Jurkat, Clone E6-1 (cell line): ENCODE measurements at places on chromosomes 3 and 15.

GRCh38 chr3:37310666-37311050 is 136.3 kb upstream of the LRRFIP2 start:
- DNase-seq = peak; percentile 46

GRCh38 chr3:195147649-195148080 is 123.3 kb downstream of the XXYLT1 start:
- no peak for DNase-seq

- no peak for DNase-seq
Observed at GRCh38 chr3:183159333-183159732, 3.2 kb downstream of the LAMP3 start.

DNA sequence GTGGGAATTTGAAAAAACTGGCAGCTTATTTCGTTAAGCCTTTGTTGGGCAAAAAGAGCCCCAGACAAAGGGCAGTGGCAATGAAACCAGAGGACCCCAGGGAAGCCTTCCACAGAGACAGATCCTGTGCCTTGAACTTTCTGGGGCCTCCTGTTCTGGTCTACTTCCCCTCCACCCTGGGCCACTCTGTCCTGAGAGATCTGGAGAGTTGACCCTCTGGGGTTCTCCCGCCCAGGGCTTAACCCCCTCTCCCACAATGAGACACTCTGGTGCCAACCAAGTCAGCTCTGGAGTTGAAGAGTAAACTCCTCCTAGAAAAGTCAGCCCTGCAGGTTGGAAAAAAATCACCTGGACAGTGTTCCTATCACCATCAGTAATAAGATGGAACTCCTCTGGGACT is 20.8 kb downstream of the EHD4 start:
- DNase-seq = no peak

GRCh38 chr3:188209034-188209433 is 55.1 kb downstream of the LPP start:
- no peak for DNase-seq

GRCh38 chr15:86040356-86041033 is 39.2 kb upstream of the AGBL1 start:
- peak; percentile 75 for DNase-seq

DNA sequence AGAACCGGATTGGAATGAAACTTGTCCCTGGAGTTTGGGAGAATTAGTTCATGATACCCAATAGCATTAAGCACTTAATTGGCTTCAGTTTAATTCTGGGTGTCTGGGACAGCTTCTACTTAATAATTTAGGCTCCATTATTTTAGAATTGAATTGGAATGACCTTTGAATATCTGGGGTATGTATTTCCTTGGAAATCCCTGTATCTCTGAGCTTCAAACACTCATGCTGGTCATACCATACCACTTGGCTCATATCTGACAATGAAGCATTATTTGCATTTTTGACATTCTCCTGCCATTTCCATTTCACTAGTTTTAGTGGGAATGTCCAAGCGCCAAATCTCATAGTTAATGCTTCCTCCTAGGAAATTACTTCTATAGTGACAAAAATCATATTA is 393.1 kb downstream of the DIPK2A start:
- no peak for DNase-seq

- no peak for DNase-seq
Observed at GRCh38 chr15:84823282-84823878, 6.2 kb downstream of the ALPK3 start.

- no peak for DNase-seq
Observed at GRCh38 chr3:57446318-57446841, 97.8 kb downstream of the DNAH12 start.

DNA sequence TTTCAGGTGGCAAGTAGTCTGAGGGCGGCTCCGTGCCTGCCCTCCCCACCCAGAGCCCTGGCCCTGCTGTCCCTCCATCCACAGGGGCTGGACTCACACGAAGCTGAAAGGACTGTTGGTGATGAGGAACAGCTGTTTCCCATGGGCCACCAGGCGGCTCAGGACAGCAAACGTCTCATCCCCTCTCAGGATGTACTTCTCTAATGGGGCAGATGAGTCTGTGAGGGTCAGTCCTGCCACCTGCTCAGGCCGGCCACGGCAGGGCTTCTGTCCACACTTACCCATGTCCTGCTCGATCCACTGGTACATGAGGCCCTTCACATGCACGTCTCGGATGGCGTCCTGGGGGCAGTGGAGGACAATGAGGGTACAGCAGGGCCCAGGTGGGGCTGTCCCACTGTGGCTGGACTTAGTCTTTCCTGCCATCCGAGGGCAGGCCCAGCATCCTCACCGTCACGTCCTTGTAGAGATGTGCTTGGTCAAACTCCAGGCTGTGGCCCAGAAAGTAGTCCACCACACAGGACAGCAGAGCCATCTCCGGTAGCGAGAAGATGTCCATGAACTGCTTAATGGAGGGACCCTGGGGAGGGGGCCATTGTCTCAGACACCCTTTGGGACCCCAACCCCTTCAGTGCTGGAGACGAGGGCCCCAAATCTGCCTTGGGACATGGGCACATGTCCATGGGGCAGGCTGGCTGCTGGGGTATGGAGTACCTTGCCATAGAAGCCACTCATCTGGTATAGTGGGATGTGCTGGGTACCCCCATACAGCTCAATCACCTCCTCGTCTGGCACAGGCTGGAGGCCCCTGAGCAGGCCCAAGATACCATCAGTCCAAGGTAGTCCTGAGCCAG is 5.7 kb downstream of the NT5DC2 start:
- no peak for DNase-seq

- no peak for DNase-seq
Observed at GRCh38 chr15:65354835-65355172, 23.0 kb downstream of the IGDCC3 start.

DNA sequence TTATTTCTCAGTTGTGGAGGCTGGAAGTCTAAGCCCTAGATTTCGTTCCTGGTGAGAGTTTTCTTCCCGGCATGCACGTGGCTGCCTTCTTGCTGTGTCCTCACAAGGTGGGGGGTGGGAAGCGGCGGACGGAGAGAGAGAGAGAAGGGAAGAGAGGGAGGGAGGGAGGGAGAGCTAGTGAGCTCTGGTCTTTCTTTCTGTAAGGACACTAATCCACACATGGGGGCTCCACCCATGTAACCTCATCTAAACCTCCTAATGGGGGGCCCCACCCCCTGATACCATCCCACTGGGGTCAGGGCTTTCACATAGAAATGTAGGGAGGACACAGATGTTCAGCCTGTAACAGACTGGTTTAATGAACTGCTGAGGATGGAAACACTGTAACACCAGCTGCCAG is 7.3 kb downstream of the FBLN2 start:
- no peak for DNase-seq

GRCh38 chr3:14336749-14337598 is 65.4 kb upstream of the SLC6A6 start:
- DNase-seq = no peak

- DNase-seq = no peak
Observed at GRCh38 chr3:126056681-126057500, 27.0 kb downstream of the SLC41A3 start.
